ENCODE measurements at places on chromosomes 3 and 15. TPM values are rescaled to one million over a fixed set of nuclear protein-coding genes. Genes with fewer than 3 reads are reported as not detected.

DNA sequence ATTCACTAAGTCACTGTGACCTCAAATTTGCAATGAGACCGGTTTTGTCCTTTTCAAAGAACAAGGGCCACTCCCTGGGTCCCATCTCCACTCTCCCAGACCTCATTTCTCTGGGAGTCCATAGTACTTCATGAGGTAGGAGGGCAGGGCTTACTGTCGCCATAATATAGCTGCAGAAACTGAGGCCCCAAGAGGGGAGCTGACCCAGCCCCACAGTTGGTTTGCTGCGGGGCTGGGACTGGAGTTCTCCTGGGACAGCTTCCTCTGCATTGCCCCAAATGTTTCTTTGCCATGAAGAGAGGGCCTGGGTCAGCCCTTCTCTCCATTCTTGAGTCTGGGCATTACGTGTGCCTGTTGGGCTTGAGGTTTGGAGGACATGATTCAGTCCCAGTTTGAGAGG is 60.1 kb downstream of the ITGA11 start:
- no peak for DNase-seq

GRCh38 chr3:71583566-71584393 is at the start of gene FOXP1:
TSS of gene FOXP1 (minus strand) at chr3:71583728. CDS start at chr3:71198381, 385,347 bp downstream.
- DNase-seq: peak; percentile 82

GRCh38 chr3:66021731-66022131 is 17.0 kb downstream of the MAGI1 start:
- no peak for DNase-seq

DNA sequence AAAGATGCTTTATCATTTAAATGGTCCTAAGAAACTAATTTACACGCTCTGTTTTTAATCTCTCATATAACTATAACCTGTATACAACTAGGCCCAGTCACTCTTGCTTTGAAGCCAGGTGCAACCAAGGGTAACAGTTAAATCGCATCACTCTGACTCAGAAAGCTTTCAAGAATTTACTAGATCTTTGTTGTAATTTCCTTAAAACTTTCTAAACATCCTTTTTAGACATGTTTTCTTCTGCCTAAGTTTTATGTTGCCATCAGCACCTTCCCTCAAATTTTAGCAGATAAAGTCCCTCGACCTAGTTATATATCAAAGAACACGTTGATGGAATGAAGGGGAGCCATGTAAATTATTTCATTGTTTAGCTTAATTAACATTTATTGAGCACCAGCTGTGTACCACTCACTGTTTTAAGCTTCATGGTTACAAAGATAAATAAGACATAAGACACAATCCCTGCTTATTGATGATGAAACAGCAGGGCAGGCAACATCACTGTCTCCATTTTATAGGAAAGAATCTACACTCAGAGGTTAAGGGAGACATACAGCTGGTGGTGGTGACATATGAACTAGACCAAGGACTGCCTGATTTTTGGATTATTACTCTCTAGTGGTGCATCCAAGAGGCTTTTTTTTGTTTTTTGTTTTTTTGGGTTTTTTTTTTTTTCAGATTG is 101.0 kb downstream of the CD200R1L start:
- DNase-seq: no peak

- DNase-seq: no peak
These were observed 941.5 kb downstream of the FHIT start for GRCh38 chr3:60309539-60310268.

GRCh38 chr15:43932907-43933306 is 106.1 kb downstream of the WDR76 start:
- no peak for DNase-seq

DNA sequence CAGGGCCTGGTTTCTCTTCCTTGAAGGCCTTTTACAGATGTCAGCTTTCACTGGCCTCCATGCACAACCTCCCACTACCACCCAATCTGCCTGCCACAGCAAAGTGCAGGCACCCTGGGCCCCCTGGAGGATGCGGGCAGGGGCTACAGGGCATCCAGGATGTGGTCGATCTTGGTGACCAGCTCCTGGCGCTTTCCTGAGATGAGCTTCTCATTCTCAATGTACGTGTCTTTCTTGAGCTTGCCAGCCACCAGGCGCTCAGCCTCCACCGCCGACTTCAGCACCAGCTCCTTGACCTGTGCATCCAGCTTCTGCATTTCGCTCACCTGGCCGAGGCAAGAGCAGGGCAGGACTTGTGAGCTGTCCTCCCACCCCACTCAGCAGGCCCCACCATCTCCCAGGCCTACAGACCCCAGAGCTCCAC is 30.3 kb downstream of the RPN1 start:
- DNase-seq: no peak

- no peak for DNase-seq
These were observed 303.6 kb upstream of the ARPP21 start for GRCh38 chr3:35335703-35336102.

DNA sequence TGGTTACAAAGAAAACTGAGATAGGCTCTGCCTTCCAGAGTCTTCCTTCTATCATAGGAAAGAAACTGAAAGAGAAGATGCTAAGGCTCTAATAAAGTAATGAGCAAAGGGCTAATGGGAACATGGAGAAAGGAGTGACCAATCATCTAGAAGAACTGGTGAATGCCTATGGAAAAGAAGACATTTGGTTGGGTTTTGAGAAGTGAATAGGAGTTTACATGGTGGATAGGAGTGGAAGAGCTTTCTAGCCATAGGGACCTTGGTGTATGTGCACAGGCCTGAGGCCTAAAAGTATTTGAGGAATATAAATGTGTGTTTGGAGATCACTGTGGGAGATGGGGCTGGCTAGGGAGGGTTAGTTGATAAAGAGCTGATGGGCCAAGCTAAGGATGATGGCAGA is 6.8 kb downstream of the LPP start:
- DNase-seq: no peak

GRCh38 chr15:73758461-73758860 is 5.3 kb upstream of the INSYN1 start:
- DNase-seq: no peak

DNA sequence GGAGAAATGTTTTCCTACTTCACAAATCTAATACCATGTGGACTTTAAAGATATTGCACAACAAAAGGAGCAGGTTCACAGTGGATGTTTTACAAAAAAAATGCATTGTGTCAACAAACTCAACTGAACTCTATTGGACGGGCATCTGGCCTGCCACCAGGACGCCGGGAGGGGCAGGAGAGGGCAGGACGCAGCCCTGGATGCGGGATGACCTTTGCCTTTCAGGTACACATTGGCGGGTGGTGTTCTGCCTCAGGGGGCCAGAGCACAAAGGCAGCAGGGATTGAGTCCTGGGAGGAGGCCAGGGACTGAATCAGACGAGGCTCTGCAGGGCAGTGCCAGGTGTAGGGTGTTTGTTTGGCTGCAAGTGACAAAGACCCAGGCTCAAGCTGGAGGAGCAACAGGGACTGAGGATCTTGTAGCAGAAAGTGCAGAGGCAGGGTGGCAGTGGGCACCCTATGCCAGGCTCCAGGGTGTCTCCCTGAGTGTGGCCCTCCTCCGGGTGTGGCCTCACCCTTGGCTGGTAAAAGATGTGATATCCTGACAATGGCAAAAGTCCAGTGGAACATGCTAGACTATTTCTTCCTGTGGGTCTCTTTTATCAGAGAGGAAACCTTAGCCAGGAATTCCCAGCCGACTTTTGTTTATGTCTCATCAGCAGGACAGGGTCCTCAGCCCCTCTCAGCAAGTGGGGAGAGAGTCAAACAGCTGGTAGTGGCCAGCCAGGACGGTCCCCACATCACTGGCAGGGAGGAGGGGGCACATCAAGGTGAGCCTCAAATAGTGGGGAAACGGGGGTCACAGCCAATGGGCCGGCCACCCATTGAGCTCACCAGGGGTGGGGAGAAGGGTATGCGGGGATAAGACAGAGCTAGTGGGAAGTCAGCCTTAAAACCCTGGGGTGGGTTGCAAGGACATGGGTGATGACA is 29.7 kb upstream of the KLF13 start:
- DNase-seq: peak; percentile 69

GRCh38 chr3:117553461-117553860 is 843.9 kb downstream of the TUSC7 start:
- no peak for DNase-seq

DNA sequence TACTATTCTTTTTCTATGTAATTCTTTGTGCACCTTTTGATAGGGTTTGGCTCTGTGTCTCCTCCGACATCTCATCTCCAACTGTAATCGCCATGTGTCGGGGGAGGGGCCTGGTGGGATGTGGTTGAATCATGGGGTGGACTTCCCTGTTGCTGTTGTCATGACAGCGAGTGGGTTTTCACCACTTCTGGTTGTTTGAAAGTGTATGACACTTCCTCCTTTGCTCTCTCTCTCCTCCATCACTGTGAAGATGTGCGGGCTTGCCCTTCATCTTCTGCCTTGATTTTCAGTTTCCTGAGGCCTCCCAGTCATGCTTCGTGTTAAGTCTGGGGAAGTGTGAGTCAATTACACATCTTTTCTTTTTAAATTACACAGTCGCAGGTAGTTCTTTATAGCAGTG is 225.8 kb upstream of the DPPA4 start:
- DNase-seq: no peak

GRCh38 chr15:101288905-101289513 is 6.0 kb downstream of the SNRPA1 start:
- peak; percentile 69 for DNase-seq

DNA sequence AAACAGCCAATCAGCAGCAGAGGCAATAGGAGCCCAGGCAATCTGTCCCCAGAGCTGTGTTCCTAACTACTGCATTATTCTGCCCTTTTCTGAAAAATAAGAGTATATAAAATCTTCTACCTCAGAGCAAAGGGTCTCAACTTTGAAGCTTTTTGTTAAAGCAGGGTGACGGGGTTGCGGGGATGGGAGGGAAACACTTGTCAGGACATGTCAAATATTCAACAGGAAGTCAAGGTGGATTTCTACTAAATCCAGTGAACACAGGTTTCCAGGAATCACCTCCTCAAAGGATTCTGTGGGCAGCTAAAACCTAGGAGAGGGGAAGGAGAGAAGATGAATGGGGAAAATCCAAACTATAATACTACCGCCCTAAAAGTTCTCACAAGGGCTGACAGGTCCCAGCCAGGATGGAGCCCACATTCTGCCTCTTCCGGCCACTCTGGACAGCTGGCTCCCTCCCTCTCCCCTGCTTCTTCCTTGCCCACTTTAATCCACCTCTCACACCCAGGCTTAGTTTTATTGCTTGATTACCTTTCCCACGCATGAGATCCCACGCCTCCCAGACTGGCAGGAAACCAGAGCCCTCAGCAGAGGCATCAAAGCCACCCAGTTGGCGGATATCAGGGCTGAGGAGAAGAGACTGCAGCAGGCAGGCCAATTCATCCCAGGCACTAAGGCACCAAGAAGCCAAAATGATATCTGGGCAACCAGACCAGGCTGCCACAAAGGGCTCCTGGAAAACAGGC is 77.2 kb downstream of the OSBPL10 start:
- no peak for DNase-seq

GRCh38 chr3:139239550-139239949 is 104.3 kb upstream of the MRPS22 start:
- no peak for DNase-seq

DNA sequence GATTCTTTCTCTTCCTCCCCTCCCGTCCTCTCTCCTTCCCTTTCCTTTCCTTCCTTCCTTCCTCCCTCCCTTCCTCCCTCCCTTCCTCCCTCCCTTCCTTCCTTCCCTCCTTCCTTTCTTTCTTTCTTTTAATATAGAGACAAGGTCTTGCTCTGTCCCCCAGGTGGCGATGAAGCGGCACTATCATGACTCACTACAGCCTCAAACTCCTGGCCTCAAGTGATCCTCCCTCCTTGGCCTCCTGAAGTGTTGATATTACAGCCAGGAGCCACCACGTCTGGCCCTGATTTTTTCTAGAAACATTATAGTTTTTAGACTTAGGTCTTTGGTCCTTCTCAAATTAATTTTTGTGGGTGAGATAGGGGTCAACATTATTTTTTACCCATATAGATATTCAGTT is 15.5 kb downstream of the GRM2 start:
- DNase-seq: no peak

DNA sequence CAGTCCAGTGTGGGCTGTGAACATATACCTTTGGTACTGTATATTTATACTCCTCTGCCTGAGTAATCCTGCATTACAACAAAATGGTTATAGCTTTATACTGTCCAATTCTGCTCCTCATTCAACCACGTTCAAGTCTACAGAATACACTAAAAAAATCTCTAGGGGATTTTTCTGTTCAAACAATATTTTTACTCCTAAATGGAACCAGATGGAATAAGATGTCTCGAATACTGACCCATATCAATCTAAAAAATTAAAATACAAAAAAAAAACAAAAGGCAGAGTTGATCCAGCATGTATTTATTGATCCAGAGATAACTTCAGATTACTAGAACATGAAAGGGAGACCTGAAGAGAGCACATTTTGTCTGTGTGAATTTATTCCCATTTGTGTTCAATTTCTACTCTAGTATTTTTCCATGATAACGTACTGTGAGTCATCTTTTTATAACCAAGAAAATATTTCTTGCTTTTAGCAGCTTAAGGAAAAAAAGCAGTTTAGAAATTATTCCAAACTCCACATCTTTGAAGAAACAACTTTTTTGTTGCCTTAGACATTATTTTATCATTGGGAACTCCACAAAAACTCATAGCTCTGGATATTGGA is 910.7 kb downstream of the TBL1XR1 start:
- no peak for DNase-seq

- no peak for DNase-seq
These were observed 74.4 kb downstream of the MGLL start for GRCh38 chr3:127747751-127748521.

DNA sequence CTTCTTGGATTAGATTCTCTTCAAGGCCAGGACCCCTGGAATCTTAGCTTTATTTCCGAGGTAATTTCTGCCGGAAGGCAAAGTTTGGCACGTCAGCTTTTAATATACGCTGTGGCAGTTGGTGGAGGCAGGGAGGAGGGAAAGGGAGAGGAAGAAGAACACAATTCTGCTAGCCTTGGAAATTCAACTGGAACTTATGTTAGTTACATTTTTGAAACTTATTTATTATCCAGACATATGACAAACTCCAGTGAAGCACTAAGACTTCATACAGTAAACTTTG is 100.1 kb upstream of the TSC22D2 start:
- DNase-seq: no peak

- DNase-seq: no peak
These were observed 68.0 kb downstream of the ABHD5 start for GRCh38 chr3:43758592-43759225.

DNA sequence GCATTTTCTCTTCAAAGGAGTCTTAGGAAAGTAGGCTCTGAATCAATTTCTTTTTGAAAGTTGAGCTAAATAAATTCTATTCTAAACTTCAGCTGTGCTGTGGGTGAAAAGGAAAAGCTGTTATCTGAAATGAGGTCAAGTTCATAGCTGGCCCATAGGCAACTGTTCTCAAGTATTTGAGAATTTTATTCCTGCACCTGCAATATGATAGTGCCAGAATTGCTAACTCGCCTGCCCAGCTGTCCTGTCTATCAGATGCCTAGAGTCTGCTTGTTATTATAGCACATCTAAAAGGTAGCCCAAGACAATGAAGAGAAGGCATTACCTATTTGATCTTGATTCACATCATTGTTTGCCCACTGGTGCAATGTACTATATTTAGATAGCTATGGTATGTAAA is 798.7 kb downstream of the DIPK2A start:
- no peak for DNase-seq

- DNase-seq: no peak
These were observed 346.6 kb downstream of the ZBTB20 start for GRCh38 chr3:114800272-114801031.

- DNase-seq: no peak
These were observed 53.0 kb downstream of the PCSK6 start for GRCh38 chr15:101436526-101436925.

Gene FSTL1
- 343 TPM for total RNA-seq

Gene GPR149
- total RNA-seq: not detected

Gene PRSS50
- 0.07 TPM for total RNA-seq

Gene ERICH6
- not detected for total RNA-seq

Gene BSN
- 1.1 TPM for total RNA-seq

Gene SLC6A20
- 0.10 TPM for total RNA-seq

Gene SYNPR
- 0.24 TPM for total RNA-seq

Gene HYAL1
- 5.4 TPM for total RNA-seq
